Fibroblast of skin of right biceps (primary cell): ENCODE measurements at places on chromosomes 1 and 21.

DNA sequence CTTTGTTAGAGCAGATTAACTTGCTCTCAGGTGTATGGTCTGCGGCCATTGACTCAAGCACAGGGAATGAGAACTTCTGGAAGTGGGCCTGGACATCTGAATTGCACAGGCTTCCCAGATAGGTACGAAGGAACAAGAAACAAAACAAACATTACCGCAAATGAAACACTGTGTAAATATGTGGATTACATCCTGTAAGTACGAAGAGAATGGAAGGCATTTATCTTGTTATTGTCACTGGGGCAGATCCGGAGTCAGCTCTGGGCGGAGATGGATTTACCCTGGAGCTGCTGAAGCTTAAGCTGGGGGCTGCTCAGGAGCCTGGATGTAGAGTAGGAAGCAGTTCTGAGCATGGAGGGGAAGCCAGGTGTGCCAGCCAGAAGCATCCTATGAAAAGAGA, 6.8 kb downstream of the HES2 start:
- no peak for DNase-seq

- DNase-seq = no peak
Observed at GRCh38 chr1:89831462-89832120, 10.8 kb downstream of the LRRC8D start.

GRCh38 chr1:31423418-31423947, 10.5 kb downstream of the SERINC2 start:
- no peak for DNase-seq

DNA sequence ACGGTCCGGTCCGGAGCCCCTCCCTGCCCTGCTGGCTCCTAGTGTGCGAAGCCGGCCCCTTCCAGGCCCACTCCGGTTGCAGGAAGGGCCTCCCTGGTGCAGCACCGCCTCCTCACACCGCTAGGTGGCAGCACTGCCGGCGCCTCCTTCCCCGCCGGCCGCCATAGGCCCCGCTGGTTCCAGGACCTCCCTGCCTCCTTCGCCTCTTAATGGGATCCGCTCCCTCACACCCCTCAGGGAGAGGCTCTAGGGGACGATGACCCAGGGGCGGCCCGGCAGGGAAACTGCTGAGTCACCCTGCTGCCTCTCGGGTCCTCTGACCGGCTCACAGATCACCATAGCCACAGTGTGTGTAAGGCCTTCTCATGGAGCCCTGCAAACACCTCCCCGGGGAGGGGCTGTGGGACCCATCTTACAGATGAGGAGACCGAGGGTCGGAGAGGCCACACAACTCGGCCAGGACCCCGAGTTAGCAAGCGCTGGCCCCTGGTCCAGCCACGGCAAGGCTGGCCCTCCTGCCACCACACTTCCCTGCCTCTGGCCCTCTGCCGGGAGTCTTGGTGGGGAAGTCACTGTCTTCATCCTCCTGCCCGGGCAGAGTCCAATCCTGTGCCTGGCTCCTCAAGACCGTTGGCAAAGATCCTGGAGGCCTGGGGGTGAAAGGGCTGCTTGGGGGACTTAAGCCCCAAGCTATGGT, 1.6 kb upstream of the AJAP1 start:
- DNase-seq = peak; percentile 46

DNA sequence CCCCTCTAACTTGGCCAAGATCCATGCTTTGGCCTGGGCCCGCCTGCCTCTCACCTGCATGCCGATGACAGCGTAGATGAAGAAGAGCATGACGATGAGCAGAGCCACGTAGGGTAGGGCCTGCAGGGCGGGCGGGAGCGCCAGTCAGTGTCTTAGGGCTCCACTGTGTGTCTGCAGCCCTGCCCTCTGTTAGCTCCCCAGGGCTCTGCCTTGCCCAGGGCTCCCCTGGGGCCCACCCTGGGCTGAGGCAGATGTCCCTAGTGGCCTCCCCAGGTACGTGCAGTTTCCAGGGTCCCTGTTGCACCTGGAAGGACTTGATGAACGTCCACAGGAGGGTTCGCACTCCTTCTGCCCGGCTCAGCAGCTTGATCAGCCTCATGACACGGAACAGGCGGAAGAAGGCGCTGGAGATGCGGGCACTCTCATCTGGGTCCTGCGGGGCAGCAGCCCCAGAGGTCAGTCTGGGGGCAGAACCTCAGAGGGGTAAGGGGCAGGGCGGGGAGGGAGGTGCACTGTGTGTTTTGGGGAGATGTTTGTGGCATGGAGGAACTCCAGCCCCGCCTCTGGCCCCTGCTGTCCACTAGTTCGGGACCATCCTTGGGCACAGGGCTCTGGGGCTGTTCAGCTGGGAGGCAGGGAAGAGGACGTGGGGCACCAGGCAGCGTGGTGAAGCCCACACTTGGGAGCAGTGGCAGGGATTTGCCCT, 29.8 kb upstream of the KIF21B start:
- no peak for DNase-seq

DNA sequence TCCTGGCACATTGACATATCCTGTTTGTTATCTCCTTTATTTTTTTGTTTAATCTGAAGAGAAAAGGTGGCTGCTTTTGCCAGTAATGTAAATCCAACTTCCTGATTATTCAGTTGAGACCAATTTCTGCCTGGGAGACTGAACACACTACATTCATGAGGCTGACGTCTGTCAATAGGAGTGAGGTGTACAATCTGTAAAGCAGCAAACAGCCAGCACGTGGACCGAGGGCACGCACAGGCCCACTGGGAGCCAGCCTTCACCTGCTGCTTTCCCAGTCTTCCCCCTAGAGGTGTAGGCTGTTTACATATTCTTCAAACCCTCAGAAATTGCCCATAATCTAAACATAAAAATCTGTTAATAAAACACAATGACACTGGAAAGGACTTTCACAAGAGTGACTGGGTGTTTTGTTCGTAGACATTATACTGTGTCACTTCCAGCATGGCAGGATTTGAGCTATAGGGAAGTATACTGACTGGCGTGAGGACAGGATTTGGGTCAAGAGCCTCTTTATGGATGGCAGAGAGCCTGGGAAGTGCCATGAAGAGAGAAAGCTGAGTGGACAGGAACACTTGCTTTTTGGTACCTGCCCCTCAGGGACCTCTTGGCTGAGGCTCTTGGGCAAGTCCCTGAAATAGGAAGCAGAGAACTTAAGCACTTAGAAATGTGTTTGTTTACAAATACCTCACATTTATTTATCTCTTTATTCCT, 552.9 kb upstream of the CAMK1G start:
- DNase-seq = no peak
